ENCODE measurements at places on chromosomes 7 and 10.
A peak's percentile ranks its signal among the peaks of the same experiment; 100 is the strongest.

GRCh38 chr7:54629771-54630170, 87.6 kb downstream of the VSTM2A start:
- no peak for DNase-seq

DNA sequence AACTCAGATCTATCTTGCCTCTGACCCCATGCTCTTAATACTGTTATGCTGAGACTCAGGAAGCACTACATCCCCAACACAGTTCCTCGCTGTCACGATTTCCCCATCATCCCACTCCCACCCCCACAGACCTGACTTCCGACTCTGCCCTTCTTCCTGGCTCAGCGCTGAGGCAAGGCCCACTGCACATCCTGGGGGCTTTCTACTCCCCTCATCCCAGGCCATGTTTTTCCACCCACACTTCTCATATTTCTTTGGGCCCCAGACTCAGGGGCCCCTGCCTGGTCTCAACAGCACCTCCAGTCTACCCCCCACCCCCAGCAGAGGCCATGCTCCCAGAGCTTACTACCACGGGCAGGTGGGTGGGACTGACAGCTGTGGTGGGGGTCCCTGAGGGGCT, 7.7 kb upstream of the NDST2 start:
- DNase-seq, result no peak

- peak; percentile 51 for DNase-seq
These were observed 43.2 kb downstream of the GPAM start for GRCh38 chr10:112140110-112140970.

DNA sequence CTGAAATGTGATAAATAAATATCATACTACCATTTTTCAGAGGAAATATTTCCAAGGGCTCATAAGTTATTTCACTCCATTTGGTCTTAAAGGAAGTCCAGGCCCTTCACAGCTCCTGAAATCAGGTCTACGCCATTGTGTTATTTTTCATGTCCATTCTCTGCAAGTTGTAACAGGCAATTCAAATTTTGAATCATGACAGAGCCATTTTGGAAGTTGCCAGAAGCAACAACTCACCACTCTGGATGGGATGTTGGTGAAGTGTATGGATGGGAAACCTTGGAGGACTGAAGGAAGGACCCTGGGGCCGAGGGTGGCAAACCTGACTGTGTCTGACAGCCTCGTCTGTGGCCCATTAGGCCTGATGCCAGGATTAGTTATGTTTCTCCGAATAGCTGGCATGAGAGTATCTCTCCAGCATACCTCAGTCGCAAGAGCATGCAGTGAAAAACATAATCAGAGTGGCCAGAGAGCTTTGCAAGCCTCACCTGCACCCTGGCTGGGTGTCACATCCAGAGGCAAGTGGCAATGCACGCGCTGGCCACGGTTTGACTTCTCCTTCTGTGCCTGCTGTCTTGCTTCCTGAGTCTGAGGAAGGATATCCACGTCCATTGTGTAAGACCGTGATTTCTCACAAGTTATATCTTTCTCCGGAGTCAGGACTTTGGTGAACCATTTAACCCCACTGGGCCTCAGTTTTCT, 87.1 kb downstream of the NRP1 start:
- DNase-seq, result no peak

- no peak for DNase-seq
These were observed 239.3 kb upstream of the GRB10 start for GRCh38 chr7:51021906-51022570.

DNA sequence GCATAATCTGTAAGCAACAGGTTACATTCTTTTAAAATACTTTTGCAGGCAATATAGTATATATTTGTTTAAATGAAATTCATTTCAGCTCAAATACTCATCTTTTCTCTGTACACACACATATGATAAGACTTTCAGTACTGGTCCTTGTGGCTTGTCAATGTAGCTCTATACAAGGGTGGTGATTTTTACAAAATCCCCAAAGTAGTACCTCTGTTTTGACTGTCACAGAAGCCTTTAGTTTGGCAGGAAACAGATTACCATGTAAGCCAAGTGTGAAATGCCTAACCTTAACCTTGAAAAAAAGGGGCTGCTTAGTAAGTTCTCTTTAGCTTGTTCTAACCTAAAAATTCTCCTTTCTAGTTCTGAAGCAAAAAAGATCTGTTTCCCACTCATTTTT, 87.9 kb downstream of the KCND2 start:
- no peak for DNase-seq

GRCh38 chr7:142185801-142186200, 72.1 kb downstream of the PRSS58 start:
- DNase-seq, result no peak

GRCh38 chr7:70595370-70595754, 536.6 kb upstream of the GALNT17 start:
- DNase-seq, result no peak

DNA sequence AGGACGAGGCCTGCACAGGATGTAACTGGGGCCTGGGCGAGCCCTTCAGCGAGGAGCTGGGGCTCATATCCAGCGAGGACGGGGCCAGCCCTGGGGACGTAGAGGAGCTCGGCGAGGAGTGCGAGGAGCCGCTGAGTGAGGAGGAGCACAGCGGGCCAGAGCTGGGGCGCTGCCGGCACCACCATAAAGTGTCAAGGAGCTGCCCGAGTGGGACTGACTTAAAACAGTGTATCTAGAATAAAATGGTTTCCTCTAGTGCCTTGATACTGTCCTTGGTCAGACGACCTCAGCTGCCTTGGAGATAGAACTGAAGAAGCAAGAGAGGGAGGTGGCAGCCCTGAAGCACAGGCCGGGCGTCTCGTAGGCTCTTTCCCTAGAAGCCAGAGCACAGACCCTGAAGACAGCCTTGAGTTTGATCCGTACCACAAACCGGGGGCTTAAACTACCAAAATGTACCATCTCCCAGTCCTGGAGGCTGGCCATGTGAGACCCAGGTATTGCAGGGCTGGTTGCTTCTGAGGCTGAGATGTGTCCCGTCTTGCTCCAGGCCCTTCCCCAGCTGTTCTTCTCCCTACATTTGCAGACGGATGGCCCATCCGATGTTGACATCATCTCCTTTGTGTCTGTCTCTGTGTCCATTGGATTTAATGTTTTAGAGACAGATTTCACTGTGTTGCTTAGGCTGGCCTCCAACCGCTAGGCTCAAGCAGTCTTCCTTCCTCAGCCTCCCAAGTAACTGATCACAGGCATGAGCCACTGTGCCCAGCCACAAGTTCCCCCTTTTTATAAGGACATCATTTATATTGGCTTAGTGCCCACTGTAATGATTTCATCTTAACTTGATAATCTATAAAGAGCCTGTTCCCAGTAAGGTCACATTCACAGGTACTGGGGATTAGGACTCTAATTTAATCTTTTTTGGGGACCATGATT, 35.8 kb downstream of the DNAJB6 start:
- no peak for DNase-seq

GRCh38 chr10:60114765-60115586, 208.6 kb upstream of the CCDC6 start:
- DNase-seq, result no peak

DNA sequence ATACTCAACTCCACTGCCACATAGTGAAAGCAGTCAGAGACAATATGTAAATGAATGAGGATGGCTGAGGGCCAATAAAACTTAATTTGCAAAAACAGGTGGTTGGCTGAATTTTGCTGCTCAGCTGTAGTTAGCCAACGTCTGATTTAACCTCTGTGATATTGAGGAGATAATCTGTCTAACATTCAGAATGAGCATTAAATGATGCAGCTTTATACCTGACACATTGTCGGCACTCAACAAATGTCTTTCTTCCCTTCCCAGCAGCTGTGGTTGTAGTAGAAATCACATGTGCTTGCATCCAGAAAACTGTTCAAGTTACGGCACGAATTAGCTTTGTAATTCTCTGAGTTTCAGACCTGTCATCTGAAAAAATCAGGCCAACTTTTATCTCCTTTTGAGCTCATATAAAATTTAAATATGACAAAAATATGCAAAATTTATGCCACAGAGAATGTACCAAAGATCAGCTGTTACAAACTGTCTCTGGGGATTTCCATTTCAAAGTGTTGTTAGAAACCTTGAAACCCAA, 1239.7 kb downstream of the GATA3 start:
- no peak for DNase-seq

- no peak for DNase-seq
These were observed 13.6 kb downstream of the DGKB start for GRCh38 chr7:14888962-14889361.

DNA sequence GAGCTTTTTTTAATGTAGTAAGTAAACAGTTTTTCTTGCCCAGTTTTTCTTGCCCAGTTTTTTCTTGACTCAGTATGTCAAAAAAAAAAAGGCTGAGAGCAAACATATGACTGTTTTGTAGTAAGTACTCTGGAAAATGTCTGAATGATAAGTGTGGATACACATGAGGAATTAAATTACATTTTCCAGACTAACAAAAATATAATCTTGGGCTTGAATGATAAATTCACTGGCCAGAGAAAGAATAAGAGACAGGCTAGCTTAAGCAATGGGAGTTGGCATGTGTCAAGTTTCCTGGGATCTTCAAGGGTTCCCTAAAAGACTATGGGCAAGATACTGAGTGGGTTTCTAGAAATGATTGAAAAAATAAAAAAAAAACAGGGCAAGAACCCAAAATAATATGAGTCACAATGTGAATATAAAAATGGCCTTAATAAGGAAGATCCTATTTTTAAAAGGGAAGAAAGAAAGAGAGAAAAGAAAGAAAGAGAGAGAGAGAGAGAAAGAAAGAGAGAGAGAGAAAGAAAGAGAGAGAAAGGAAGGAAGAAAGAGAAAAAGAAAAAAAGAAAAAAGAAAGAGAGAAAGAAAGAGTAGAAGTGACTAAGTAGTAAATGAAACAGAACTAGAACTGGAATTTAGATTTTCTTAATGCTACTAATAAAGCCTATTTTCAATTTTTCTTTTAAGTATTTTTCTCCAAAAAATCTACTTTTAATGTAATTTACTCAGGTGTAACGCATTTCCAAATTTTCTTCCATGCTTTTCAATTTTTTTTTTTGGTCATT, 60.2 kb downstream of the TFPI2 start:
- no peak for DNase-seq

DNA sequence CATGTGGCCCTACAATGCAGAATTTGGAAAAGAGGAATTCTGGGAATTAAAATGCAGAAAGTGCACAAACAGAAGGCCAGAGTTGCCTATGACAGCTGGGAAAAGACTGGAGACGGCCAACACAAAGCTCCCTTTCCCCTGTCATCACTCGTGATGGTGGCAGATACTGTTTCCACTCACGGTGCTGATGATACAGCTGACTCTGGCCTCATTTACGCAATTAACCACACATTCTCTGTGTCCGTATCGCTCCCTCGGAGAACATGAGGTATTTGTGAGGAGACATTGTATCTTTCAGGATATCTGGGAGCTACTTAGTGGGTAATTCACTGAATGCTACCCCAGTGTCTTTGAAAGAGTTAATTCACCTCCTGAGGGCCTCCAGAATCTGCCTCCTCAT, 172.8 kb downstream of the TAX1BP1 start:
- DNase-seq, result no peak

DNA sequence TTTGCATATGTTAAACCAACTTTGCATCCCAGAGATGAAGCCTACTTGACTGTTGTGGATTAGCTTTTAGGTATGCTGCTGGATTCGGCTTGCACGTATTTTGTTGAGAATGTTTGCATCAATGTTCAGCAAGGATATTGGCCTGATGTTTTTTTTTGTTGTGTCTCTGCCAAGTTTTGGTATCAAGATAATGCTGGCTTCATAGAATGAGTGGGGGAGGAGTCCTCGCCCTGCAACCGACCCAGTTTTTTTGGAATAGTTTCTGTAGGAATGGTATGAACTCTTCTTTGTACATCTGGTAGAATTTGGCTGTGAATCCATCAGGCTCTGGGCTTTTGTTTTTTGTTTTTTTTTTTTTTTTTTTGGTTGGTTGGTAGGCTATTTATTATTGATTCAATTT, 147.9 kb downstream of the AHR start:
- DNase-seq, result no peak

GRCh38 chr7:129389829-129390228, 44.4 kb upstream of the STRIP2 start:
- DNase-seq, result no peak

- no peak for DNase-seq
These were observed 25.9 kb downstream of the GIMAP8 start for GRCh38 chr7:150476285-150476684.

DNA sequence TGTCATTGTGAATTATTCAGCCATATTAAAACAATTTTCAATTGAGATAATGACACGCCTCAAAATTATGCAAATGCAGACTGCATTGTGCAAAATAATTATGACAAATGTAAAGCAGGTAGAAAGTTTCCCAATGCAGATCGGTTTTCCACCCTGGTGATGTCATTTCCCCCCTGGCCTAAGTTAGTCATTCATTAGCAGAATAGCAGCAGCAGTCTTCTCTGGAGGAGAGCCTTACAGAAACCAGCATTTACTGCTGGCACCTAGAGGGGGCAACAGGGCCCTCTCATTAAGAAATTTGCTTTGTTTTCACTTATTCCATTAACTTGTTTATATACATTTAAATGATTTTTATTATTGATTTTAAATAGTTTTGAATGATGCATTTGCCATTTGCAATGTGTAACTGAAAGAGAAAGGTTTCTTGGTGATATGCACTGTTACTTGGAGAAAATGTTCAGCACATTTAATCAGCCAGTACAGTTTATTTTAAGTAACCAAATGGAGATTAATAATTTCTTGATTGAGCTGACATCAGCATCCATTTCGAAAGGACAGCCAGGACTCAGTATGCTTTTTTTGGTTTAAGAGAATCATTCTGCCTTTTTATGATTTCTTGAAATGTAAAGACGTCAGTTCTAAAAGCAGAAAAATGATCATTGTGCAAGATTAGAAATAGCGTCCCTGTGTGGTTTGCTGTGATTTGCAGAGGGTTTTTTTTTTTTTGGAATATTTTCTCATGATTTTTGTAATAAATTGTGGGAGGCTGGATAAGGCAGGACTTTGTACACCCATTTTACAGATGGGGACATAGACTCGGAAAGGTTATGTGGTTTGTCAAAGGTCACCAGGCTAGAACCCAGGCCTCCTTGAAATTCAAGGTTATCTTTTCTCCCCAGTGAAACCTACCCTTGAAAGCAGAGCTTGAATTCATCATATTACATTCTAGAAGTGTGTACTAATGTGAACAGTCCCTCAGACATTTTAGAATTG, 3.5 kb downstream of the ARID5B start:
- peak; percentile 61 for DNase-seq

GRCh38 chr10:132036887-132037675, 28.7 kb upstream of the JAKMIP3 start:
- no peak for DNase-seq

- DNase-seq, result no peak
These were observed 28.7 kb downstream of the LYZL1 start for GRCh38 chr10:29317423-29318021.

- peak; percentile 39 for DNase-seq
These were observed 28.9 kb downstream of the SKIDA1 start for GRCh38 chr10:21496343-21497176.

GRCh38 chr10:83706952-83707582, 432.2 kb upstream of the GHITM start:
- DNase-seq, result no peak

- DNase-seq, result no peak
These were observed 38.4 kb upstream of the PLXNA4 start for GRCh38 chr7:132614428-132615318.

GRCh38 chr10:33314811-33315561, 19.5 kb downstream of the NRP1 start:
- no peak for DNase-seq

Measured in T-helper 1 cell (primary cell).